ENCODE measurements at places on chromosomes 5 and 9.

GRCh38 chr9:88721025-88721424 is 186.0 kb downstream of the NXNL2 start:
- no peak for DNase-seq

DNA sequence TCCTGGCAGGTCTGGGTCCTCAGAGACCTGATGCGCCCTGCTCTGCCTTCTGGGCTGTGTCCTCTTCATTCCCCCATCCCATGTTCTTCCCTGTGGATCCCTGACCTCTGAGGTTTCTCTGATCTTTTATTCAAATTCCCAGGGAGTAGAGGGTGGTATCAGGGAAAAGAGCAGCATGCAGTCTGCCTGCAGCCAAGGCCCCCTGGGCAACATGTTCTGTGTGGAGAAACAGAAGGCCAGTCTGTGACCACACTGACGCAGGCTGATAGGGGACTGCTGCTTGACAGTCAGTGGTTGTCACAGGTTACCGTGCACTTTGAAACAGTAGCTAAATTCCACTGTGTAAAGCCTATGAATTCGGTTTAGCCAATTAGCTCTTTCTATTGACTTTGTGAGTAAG is 156.6 kb upstream of the IRX2 start:
- DNase-seq = no peak

GRCh38 chr9:77975806-77976205 is 55.8 kb downstream of the GNAQ start:
- DNase-seq = no peak

DNA sequence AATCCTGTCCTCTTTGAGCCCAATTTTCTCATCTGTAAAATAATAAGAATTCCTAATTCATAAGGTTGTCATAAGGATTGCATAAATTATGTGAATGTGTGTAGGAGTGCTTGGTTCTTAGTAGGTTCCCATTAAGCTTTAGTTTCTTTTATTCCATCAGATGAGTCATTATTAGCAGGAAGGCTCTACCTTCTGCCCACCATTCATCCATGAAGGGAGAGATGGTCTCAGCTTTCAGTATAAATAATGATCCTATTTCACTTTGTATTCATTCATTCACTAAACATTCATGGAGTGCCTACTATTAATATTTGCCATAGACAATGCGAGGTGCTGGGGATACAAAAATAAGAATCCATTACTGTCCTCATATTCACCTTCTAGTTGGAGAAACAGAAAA is 3.0 kb downstream of the CMYA5 start:
- no peak for DNase-seq

- DNase-seq = no peak
Measured at GRCh38 chr9:125908136-125908535, 161.0 kb downstream of the PBX3 start.

- no peak for DNase-seq
Measured at GRCh38 chr5:175692235-175692995, 34.5 kb downstream of the HRH2 start.

- DNase-seq = no peak
Measured at GRCh38 chr9:120893611-120894307, 16.8 kb upstream of the PHF19 start.

DNA sequence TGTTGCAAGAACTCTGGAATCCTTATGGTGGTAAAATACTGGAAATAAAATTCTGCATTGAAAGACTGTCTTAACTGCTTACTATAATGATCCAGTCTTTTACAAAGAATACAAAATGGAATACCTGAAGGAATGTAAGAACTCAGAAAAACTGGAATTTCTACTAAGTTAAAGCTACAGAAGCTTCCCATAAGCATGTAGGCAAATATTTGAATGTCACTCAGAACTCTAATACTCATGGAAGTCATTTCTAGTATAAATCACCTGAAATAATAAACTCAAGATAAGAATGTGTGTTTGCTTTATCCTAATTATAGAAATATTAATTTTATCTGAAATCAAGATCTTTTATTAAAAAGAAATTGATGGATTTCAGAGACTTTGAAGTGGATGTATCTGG is 54.8 kb downstream of the FEM1C start:
- no peak for DNase-seq

- DNase-seq = no peak
Measured at GRCh38 chr9:136328622-136329041, 1.3 kb downstream of the GPSM1 start.

GRCh38 chr5:78731884-78732283 is 83.3 kb upstream of the LHFPL2 start:
- DNase-seq = no peak

DNA sequence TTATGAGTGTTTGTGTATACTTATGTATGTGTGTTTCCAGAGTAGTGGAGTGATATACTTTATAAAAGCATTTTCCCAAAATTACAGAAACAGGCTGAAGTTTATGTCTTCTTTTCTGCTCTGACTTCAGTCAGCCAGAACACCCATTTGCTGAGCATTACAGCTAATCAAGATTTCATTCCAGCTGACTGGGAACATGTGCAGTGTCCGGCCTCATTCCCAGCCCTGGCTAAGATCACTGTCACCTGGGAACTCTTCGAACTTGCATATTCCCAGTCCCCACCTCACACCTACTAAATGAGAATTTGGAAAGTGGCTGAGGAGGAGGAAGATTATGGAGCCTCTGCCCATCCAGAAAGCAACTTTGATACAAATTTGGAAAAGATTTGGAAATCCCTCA is 90.8 kb upstream of the PRRC1 start:
- DNase-seq = no peak

DNA sequence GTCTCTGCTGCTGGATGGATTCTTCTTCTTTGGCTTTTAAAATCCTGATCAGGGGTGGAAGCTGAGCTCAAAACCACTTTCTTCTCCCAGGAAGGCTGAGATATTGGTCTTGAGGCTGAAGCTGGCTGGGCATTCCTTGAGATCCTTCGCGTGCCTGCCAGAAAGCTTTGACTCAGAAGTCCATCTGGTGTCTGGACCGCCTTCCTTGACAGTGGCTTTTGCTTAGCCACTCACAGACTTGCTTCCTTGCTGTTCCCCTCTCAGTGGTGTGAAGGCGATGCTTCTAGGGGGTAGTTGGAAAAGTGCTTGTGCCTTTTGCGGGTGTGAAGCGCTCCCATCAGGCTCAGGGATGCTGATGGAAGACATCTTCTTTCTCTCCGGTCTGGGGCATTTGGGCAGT is 45.9 kb downstream of the RGS3 start:
- DNase-seq = no peak

DNA sequence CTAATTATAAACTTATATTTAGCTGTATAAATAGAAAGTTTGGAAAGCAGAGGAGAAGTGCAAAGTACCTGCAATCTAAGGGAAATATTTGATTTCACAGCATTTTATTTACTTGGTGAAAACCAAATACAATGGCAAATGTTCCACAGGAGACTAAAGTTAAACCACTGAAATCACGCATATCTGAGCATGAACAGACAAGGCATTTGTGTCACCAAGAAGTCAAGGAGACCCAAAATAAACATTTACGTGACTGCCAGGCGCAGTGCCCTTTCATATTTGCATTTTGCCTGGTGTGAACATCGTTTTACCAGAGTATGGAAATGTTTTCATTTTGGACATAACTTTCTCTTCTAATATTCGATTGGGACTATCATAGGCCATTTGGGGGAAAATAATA is 20.6 kb downstream of the UGCG start:
- no peak for DNase-seq

- DNase-seq = no peak
Measured at GRCh38 chr5:80437326-80437725, 29.5 kb downstream of the ZFYVE16 start.

GRCh38 chr5:124355928-124356327 is 390.5 kb downstream of the ZNF608 start:
- DNase-seq = no peak

- DNase-seq = no peak
Measured at GRCh38 chr5:150660108-150660831, 781 bp upstream of the MYOZ3 start.

All from activated T-helper 1 cell treated with anti-CD3 and anti-CD28 coated beads, Interleukin-2, amount 50 U/mL, for 16 hours (primary cell).